ENCODE measurements at places on chromosomes 5 and 9.

GRCh38 chr5:38434966-38435705 lies 121.3 kb downstream of the LIFR start:
- no peak for DNase-seq

DNA sequence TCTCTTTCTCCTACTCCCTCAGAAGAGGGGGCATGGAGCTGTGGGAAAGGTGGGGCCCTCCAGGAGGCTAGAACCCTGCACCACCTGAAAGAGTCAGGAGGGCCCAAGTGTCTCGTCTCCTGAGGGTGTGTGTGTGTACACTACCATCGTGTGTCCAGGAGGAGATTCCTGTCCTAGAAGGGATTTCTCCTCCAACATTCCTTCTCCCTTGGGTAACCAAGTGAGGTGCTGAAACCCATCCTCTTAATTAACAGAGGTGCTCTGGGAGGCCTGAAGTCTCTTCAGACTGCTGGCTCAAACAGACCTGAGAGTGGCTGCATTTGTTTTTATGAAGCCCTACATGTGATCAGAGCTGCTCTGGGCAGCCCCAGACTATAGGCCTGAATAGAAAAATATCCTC lies 61.1 kb upstream of the FAM169A start:
- no peak for DNase-seq

DNA sequence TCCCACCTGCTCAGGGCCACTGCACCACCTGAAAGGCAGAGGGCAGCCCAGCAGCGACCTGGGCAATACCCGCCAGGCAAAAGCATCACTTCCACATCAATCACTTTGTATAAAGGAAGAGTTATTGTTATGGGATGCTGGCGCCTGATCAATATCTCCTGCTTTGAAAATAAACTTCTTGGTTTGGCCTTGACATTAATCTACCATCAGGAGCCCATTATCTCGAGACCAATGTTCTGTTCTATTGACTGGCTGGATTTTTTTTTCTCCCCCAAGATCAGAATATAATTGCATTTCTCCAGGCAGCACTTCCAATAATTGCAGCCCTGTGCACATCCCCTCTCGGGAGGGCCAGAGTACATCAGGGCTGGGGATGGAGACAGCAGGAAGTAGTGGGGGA lies 44.4 kb upstream of the SAP30L start:
- no peak for DNase-seq

DNA sequence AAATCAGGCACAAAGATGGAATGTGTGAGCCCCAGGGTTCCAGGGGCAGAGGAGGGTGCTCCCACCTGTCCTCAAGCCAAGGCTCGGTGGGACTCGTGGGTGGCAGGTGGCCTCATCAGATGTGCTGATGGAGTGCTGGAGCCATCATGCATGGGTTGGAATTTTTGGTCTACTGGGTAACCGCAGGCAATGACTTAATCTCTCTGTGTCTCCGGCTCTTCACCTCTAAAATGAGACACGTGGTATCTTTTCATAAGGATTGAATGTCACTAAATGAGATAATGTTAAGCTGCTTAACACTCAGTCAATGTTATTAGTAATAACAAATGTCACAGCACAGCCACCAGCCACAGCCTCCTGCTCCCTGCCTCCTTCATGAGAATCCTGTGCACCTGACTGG lies 245.5 kb downstream of the HSPA4 start:
- DNase-seq = no peak

GRCh38 chr5:34531751-34532360 lies 124.3 kb upstream of the RAI14 start:
- no peak for DNase-seq

DNA sequence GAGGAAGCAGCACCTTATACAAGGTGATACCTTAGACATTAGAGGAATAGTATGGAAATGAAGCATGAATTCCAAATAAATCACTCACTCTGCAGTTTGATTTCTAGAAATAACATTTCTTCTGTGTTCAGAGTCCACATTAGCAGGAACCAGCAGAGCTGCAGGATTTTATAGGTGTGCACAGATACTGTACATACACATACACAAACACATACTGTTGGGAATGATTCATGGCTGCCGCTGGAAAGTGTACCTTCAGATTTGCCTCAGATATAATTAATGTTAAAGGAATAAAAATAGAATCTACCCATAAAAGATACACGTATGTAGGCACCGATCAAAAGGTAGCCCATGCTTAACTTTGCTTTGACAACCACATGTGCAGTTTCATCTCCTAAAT lies 578.1 kb downstream of the CSNK1G3 start:
- no peak for DNase-seq

Data from left forelimb (tissue), 1 donor.